ENCODE measurements at places on chromosomes 2 and 18. TPM values are rescaled to one million over a fixed set of nuclear protein-coding genes. Genes with fewer than 3 reads are reported as not detected.

Gene SPDYA
- 0.14 TPM for polyA plus RNA-seq

Gene MEP1B
- not detected for polyA plus RNA-seq

Gene MPV17
- polyA plus RNA-seq, result 70.5 TPM

GRCh38 chr2:15834381-15835031 is 105.8 kb upstream of the MYCN start:
- no peak for DNase-seq

- no peak for DNase-seq
Observed at GRCh38 chr2:7937082-7937481, 744.8 kb upstream of the ID2 start.

DNA sequence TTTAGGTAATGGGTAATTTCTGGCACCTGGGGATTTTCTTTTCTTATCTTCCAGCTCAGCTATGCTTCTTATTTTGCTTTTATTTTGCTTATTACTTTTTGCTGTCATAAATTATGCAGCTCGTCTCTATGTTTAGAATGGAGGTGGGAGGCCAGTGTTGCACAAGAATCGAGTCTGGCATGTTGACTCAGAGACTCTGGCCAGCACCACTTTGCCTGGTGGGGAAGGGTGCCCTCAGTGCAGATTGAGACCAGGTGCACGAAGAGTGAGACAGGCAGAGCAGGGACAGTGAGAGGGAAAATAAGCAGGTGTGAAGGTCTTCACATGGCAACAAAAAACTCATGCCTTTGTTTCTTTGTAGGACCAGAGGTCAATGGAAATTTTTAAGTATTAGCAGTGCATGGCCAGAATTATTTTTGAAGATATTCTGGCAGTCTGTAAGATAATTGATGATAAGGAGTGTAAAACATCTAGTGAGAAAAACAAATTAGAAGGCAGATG is 59.2 kb upstream of the SLC5A7 start:
- DNase-seq, result no peak

DNA sequence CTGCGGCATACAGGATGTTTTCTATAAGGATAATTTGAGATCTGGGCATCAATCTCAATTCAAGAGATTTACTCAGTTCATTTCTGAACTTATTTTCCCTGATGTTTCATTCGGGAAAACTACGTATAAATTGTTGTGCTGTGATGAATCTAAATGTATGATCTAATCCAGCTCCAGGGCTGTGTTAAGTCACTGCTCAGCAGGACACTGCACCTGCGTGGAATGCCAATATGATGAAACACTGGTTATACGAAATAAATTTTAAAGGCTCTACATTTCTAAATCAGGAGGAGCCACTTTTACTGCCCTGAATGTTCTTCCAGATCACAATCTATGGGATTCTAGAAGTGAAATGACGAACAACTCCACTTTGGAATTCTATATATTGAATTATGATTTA is 259.0 kb downstream of the HNMT start:
- no peak for DNase-seq

DNA sequence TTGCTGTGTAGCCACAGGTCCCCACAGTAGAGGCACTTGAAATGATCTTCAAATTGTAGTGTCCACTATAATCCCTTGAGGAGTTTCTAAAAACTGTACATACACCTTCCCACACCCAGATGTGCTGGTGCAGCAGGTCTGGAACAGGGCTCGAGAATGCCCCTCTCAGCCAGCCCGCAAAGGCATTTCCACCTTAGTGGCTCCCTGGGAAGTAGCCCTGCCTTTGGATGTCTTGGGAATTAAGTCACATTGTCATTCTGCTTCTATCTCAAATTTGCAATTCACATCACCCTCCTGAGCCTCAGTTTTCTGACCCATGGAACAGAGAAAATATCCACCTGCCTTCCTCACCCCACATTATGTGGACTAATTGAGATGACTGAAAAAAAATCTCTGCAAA is 44.3 kb upstream of the TCF7L1 start:
- DNase-seq, result no peak

- no peak for DNase-seq
Observed at GRCh38 chr18:7940971-7941370, 373.9 kb downstream of the PTPRM start.

DNA sequence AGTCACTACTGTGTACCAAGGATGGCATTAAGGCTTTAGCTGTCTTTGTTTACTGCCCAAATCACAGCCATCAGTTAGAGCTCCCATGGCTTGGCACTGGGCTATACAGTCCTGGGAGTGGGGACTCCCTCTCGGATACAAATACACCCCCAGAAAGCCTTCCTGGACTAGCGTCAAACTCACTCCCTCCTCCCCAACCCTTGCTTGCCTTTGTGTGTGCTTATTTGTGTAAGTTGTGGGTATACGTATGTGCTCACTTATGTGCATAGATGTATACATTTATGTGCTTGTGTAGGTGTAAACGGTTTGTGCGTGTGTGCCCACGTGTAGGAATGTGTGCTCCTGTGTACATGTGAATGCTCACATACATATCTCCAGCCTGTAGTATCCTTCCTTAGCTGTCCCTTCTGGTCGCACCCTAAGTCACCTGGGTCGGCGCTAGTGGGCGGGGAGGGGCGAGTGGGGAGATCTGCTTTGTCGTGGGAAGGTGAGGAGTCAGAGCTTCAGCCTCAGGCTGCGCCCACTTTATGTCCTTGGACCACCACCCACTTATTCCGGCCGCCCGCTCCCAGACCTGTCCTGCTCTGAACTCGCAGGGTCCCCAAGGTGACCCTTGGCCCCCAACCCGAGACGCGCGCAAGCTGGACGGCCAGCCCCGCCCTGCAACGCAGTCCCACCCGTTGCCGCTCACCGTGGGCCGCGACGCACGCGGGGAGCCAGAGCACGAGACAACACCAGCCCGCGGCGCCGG is 461 bp downstream of the PRADC1 start:
- DNase-seq, result peak; percentile 34

GRCh38 chr2:165436559-165436958 is 32.9 kb upstream of the CSRNP3 start:
- DNase-seq, result no peak

DNA sequence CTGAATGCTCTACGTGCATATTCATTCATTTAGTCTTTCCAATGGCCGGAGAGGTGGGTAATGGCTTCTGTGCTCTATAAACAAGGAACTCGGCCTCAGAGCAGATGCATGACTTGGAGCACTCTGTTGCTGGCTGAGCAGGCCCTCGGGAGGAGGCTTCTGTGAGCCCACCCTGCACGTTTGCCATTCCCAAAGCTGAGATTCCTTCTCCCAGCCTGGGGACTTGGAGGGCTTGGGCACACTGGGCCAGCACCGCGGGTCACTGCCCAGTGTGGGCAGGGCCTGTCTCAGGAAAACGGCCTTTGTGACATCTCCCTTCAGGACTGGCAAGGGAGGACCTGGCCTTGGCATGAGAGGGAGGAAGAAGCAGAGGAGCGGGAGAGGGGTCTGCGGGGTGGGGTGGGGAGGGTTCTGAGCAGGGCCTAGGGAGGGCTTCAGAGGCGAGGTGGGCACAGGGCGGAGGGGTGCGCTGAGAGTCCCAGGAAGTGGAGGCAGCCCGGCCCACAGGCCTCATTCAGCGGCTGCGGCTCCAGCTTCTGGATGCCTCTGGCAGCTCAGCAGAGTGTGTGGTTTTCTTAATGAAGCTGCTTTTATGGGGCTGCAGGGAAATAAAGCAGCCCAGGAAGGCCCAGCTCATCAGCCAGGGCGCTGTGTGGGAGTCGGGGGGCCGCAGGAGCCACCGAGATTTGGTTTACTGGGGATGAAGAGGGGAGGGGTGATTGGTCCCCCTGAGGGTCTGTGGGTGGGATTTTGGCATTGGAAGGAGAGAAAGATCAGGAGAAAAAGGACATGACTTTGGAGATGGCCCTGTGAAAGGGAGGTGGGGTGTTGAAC is 51.7 kb upstream of the OTOF start:
- no peak for DNase-seq

- DNase-seq, result no peak
Observed at GRCh38 chr2:197102231-197102630, 175.7 kb upstream of the PGAP1 start.

DNA sequence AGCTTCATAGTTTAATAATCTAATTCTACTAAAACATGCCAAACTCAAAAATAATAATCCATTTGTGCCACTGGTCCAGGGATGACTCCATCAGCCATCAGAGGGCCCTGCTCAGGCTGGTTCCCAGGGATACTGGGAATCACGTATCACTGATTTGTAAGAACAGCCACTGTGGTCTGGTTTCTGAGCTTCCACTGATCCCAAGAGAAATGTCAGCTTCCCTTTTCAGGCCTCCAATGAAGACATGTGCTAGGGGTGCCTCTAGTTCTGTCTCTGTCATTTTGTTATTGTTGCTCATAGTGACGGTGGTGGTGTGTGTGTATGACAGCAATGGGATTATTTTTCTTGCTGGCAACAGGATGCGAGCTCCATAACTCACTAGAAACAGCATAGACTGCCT is 83.2 kb downstream of the CELF4 start:
- no peak for DNase-seq

Data from A549 (cell line).